ENCODE measurements at places on chromosomes 11 and 22. TPM values are rescaled to one million over a fixed set of nuclear protein-coding genes. Genes with fewer than 3 reads are reported as not detected.

GRCh38 chr11:30789270-30789669, 203.1 kb upstream of the MPPED2 start:
- DNase-seq, result no peak

GRCh38 chr11:28584992-28585391, 476.8 kb downstream of the METTL15 start:
- no peak for DNase-seq

The CCDC87 gene
- 3.8 TPM for total RNA-seq

The TXNRD2 gene
- total RNA-seq, result 62.1 TPM

GRCh38 chr11:10379871-10380568, 75.0 kb upstream of the AMPD3 start:
- no peak for DNase-seq

DNA sequence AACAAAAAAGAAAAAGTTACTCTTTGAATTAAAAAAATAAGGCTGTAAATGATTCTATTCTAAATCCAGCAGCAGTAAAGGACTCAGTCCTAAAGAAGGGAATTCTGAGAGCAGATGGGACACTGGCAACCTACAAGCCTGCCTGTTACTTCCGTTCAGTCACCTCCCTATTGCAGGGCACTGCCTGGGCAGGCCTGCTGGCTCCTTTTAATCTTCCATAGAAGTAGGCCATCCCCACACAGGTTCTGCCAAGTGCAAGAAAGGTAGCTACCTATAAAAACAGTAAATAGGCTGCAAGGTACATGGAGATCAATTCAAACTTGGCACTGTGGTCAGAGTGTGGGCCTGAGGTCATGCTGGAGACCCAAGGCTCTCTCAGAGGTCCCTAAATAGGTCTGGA, 136.4 kb downstream of the TRIM44 start:
- DNase-seq, result peak; percentile 56
